ENCODE measurements at places on chromosomes 1 and 21.

DNA sequence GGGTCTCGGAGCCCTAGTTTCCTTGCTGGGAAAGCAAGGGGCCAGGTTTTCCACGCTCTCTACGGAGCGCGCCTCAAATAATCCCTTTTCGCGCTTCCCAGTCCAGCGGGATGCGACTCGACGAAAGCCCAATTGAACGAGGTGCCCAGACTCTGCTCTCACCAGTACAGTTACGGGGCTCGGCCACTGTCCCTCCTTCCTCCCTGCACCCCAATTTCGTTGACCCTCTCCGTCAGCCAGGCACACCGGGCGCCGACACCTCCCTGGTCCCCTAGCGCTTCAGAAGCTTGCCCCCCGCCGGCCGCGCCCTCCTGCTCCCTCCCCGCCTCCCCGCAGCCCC is 389 bp downstream of the SEMA6C start:
- DNase-seq, result no peak

GRCh38 chr1:86865973-86866637 is 47.8 kb downstream of the SELENOF start:
- DNase-seq, result no peak

DNA sequence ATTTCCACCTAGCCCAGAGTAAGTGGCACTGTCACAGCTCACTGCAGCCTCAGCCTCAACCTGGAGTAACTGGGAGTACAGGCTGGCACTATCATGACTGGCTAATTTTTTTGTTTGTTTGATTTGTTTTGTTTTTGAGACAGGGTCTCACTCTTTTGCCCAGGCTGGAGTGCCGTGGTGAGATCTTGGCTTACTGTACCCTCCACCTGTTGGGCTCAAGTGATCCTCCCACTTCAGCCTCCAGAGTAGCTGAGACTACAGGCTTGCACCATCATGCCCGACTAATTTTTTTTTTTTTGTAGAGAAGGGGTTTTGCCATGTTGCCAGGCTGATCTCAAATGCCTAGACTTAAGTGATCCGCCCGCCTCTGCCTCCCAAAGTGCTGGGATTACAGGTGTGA is 2.5 kb downstream of the UCK2 start:
- DNase-seq, result no peak

DNA sequence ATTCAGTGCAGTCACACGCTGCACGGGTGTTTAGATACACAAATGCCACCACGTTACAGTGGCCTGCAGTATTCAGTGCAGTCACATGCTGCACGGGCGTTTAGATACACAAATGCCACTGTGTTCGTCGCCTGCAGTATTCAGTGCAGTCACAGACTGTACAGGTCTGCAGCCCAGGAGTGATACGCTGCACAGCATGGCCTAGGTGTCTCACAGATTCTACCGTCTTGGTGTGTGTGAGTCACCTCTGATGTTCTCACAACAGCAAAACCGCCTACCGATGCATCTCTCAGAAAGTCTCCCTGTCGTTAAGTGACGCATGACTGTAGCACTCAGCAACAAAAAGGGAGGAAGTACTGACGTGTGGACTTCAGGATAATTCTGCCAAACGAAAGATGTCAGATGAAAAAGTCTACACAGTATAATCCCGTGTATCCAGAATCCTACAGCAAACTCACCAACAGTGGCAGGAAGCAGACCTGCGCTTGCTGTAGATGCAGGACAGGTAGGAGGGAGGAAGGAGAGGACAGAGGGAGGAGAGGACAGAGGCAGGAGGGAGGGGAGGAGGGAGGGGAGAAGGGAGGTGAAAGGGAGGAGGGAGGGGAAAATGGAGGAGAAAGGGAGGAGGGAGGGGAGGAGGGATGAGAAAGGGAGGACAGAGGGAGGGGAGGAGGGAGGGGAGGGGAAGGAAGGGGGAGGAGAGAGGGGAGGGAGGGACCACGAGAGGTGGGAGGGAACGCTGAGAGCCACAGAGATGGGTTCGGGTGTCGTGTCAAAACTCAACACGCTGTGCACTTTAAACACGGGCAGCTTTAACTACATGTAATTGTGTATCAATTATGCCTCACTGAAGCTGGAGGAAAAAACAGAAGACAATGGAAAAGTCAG is 36.3 kb upstream of the PCBP3 start:
- no peak for DNase-seq

DNA sequence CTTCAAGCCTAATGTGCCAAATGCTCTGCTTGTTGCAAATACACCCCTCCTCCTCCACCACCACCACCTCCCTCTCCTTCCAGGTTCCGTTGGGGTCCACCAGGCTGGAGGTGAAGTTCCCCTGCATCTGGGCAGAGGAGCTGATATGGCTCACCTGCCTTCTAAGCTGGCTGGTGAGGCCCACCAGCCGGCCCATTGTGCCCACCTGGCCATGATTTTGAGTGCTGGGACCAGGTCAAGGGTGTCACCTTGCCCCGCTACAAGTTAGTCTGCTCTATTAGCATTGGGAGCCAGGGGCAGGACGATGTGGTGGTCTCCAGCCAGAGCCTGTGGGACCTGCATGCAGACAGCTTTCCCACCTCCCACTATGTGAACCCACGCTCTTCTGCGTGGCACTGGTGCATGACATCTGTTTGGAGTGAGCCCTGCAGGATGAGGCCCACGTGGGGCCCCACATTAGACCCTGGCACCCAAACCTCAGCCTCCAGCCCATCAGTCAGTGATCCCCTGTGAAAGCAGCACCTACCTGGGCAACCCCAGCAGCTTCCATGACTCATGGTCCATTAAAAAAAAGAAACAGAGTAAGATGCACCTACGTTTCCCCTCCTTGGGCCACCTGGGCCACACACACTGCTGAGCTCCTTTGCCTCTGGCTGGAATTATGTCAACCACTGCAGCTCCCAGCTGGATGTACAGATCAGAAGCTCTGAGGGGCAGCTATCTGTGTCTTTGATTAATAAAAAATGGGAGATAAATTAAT is 15.6 kb upstream of the CDCP2 start:
- no peak for DNase-seq

GRCh38 chr1:38068980-38069340 is 22.4 kb upstream of the POU3F1 start:
- no peak for DNase-seq

- no peak for DNase-seq
Measured at GRCh38 chr1:234837713-234838112, 227.7 kb upstream of the IRF2BP2 start.

DNA sequence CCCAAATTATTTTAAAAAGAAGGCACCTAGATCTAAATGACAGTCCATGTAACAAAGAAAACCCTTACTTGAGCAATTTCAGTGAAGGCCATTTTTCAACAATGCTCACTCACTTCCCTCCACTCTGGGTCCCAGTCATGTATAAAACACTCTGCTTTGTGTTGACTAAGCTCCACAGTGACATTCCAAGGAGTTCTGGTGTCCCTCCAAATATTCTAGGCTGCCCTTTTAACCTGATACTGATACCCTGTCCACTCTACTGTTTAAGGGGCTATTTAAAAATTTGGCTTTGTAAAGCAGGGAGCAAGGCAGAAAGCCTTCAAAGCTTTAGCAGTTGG is 73.6 kb downstream of the GNG12 start:
- no peak for DNase-seq

DNA sequence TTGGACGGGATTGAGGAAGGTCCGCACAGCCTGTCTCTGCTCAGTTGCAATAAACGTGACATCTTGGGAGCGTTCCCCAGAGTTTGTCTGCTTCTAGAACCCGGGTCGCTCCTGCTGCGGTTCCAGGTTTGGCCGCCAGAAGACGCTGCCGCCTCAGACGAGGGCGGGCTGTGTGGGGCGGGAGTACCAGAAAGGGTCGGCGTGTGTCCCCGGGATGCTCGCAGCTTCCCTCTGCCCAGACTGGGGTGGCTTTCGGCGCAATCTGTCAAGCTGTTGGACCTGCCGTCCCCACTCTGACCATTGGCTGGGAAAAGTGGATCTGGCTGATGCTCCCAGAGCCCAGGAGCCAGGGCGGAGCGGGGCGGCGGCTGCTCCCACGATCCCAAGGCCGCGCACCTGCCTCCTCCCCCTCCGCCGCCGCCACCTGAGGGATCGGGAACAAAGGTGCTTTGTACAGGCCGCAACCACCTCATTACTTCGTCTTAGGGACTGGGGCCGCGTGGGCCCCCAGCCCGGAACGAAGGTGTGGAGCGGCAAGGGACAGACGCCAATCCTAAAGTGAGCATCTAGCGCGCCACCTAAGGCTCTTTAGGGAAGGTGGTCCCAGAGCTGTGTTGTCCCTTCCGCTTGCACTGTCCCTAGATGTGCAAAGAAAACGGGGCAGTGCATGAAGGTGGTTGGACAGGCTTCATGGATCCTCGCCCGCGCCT is 683 bp upstream of the EFNA4 start:
- DNase-seq, result no peak

DNA sequence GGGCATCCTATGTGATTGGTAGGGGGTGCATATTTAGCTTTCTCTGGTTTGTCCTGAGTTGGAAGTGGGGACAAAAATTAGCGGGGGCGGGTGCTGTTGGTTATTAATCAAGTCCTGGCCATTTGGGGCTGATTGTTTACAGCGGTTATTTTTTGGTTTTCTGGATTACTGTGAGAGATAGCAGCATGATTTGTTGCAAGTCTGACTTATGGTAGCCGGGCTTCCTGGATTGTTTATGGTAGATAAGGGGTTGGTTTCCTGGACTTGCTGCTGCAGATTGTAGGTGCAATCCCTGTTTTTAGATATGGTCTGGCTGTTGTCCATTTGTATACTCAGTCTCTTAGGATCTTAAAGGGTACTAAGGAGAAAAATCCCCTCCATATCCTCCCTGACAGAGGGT is 12.1 kb upstream of the PROK1 start:
- DNase-seq, result no peak

- DNase-seq, result no peak
Measured at GRCh38 chr1:161840363-161840762, 74.2 kb downstream of the ATF6 start.

- no peak for DNase-seq
Measured at GRCh38 chr21:26288026-26288425, 117.5 kb upstream of the APP start.

GRCh38 chr1:98267423-98267822 is 346.6 kb upstream of the DPYD start:
- no peak for DNase-seq

DNA sequence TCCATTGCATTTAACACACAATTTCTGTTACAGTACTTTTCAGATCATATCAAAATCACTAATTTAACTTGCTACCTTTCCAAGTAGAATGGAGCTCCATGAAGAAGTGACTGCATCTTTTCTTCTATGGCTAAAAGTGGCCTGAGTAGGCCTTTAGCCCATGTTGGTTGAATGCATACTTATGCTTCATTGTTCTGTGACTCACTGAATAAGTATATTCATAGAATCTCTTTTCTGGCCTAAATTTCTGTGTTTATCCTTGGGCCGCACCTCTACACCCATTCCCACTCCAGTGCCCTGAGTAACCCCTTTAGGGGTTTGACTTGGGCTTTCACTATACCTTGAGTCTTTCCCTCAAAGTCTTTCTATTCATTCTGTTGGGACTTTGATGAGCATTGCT is 42.1 kb upstream of the ARHGAP29 start:
- DNase-seq, result no peak

- no peak for DNase-seq
Measured at GRCh38 chr1:29284286-29284960, 48.1 kb downstream of the PTPRU start.

DNA sequence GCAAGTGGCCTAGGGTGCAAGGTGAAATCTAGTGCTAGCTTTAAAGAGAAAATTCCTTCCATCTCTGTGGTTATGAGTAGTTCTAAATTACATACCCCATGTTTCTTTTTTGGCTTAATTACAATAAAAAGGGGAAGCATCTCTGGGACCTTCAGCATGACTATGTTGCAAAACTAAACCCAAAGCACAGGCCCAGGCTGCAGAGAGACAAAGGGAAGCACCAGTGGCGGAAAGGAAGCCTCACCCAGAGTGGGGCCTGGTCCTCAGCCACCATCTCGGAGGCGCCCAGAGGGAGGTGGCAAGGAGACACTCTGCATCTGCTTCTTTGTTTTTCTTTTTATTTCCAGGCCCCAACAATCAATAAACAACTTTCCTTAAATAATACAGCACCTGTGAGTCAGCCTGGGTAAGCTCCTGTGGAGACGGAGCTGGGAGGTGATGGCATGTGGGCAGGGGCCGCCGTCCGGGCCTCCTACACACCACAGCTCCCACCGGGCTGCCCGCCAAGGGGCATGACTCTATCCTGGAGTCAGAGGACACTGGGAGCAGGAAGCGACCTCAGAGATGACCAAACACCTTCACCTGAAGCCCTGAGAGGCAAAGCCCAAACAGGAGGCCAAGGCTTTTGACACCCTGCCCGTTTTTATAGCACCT is 21.7 kb downstream of the ITPKB start:
- no peak for DNase-seq

GRCh38 chr1:53678938-53679825 is 59.8 kb downstream of the GLIS1 start:
- DNase-seq, result no peak

DNA sequence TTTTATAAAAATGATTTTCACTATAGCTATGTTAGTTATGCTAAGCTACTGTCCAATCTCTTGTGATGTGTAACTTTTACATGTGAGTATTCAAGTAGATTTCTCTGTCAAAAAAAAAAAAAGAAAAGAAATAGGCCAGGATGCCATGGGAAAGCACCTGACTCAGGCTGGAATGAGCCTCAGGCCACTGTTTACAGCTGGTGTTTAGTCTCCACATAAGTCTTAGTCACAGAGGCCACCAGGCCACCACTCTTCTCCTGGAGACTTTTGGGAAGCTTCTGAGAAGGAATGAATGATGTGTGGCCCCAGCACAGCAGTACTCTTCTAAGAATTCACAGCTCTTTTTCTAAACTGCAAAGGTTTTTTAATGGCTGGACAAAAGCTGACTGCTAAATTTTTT is 48.9 kb downstream of the CHML start:
- no peak for DNase-seq

DNA sequence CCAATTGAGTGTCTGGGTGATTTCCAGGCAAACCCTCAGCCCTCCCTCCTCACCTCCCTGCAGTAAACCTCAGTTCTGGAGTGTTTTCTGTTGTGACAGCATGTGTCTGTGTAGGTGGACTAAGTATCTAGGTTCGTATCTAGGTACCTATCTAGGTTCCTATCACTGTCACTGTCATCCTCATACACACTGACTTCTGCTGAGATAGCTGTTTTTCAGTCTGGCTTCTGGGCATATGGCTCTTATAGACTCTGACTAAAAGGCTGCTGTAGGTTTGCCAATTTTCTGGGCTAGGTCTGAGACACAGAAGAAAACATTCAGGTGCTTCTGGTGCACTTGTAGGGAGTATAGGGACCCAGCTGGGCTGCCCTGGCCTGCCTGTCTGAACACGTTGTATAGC is 8.1 kb upstream of the TRIM67 start:
- no peak for DNase-seq
